ENCODE measurements at places on chromosomes 5 and 9.

- DNase-seq, result no peak
Measured at GRCh38 chr9:12859704-12860251, 85.0 kb downstream of the LURAP1L start.

GRCh38 chr9:115625251-115625650 is 507.3 kb upstream of the TNC start:
- DNase-seq, result no peak

- DNase-seq, result peak; percentile 63
Measured at GRCh38 chr9:29691758-29692407, 2118.6 kb upstream of the C9orf72 start.

DNA sequence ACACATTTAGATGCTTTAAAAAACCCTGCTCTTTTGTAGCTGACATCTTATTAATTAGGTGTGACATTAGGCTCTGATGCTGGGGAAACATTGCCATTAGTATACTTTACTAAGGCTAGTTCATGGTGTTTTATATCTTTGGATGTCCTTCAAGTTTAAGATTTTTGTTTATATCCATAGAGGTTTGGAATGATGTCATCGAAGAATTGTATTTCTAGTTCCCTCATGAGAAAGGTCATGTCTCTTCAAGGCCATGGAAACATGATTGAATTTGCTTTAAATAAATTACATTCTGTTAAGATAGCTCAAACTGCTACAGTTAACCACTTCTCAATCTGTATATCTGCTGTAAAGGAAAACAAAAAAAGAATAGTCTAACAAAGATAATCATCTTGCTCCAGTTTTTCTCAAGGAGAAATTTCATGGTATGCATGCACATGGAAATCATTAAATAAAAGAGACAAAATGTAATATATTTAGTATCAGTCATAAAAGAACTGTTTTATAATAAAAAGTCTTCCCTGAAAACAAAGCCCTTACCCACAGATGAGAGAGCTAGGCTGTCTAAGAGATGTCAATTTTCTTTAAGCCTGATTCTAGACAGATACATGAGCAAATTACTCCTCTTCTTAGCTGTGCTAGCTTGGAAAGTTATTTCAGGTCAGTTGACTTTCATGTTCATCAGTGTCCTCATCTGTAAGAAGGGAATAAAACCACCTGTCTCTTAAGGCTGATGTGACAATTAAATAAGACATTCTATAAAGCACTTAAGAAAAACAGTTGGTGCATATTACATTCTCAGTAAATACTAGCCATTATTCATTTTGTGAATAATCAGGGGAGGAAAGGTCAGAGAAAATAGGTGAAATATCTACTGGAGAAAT is 25.0 kb upstream of the STARD4 start:
- DNase-seq, result no peak

DNA sequence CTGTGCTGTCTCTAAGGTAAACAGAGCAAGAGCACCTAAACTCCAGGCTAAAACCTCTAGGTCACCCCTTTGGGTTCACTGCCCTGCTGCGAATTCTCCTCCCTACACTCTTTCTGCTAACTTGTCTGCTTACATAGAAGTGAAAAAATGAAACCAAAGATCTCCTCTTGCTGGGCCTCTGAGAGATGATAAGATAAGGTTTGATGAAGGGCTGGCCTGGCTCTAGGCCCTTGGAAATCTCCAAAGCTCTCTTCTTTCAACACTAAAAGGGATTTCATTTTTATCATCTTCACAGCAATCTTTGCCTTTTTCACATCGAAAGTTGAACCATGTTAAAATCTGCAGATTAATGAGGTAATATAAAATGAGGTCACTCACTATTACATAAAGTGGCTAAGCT is 450.8 kb upstream of the TLE4 start:
- no peak for DNase-seq

DNA sequence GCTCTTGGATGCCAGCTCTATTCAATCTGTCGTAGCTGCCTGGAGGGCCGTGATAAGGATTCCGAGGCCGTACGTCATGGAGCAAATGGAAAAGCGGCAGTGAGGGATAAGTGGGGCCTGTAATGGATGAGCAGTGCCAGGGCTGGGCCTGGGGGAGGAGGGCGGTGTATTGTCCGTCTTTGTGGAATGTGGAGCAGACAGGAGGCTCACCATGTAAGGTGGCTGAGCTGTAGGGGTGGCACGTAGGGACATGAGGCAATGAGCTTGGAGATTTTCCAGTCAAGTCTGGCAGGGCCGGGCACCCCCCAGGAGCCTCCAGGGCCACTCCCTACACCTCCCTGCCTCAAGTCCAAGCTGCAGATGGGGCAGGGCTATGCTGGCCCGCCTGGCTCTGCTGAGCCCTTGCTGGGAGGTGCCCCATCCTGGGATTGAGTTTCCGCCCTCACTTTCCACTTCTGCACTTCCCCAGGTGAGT is 29.2 kb downstream of the NCS1 start:
- no peak for DNase-seq

- DNase-seq, result no peak
Measured at GRCh38 chr9:33906769-33907168, 89.8 kb downstream of the UBE2R2 start.

DNA sequence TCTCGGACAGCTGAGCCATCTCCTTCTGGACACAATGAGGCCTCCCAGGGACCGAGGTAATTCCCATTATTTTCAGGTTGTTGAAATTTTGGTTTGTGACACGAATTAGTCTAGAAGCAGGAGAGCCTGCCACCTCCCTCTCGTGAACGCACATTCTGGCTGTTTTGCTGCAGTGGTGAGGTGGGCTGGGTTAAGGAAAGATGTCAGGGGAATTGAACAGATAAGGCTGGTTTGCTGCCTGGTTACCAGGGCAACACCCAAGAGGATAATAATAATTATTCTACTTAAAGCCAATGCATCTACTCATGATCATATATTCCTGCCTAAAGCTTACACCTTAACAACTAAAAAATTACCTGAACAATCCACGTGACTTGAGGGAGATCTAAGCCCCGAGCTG is 38.1 kb downstream of the DDX31 start:
- peak; percentile 61 for DNase-seq

DNA sequence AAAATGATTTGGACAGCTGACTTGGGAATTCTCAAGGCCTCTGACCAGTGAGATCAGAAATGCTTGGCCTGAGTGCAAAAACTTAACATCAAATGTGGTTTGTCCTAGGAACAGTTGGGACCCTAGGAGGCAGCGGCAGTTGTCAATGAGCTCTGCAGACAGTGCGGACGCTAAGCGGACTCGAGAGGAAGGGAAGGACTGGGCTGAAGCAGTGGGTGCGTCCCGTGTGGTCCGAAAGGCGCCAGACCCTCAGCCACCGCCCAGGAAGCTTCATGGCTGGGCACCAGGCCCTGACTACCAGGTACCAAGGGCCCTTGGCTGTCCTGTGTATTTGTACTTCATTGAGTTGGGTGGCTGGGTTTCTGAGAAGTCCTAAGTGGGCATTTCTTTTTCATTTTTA is 43.7 kb upstream of the POMT1 start:
- no peak for DNase-seq

- DNase-seq, result no peak
Measured at GRCh38 chr5:25707093-25707492, 1062.3 kb upstream of the CDH10 start.

- DNase-seq, result no peak
Measured at GRCh38 chr5:94992325-94992724, 292.6 kb downstream of the MCTP1 start.

DNA sequence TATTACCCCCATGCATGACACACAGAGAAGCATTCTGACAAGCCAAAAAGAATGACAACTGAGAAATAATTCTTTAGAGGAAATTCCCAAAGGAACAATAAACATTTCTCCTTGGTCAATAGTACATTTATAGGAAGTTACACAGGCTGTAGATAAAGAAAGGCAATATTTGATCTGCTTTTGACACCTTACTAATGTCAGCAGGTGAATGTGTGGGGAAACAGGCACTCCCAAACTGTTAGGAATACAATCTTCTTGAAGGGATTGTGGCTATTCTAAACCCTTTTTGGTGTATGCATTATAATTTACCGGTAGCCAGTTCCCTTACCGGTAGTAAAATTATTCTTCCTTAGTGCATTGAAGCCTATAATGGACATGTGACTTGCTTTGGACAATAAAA is 116.1 kb upstream of the FTMT start:
- DNase-seq, result no peak

- no peak for DNase-seq
Measured at GRCh38 chr9:20597862-20598261, 24.4 kb downstream of the MLLT3 start.

GRCh38 chr9:30982301-30982700 is 1402.1 kb upstream of the ACO1 start:
- no peak for DNase-seq

DNA sequence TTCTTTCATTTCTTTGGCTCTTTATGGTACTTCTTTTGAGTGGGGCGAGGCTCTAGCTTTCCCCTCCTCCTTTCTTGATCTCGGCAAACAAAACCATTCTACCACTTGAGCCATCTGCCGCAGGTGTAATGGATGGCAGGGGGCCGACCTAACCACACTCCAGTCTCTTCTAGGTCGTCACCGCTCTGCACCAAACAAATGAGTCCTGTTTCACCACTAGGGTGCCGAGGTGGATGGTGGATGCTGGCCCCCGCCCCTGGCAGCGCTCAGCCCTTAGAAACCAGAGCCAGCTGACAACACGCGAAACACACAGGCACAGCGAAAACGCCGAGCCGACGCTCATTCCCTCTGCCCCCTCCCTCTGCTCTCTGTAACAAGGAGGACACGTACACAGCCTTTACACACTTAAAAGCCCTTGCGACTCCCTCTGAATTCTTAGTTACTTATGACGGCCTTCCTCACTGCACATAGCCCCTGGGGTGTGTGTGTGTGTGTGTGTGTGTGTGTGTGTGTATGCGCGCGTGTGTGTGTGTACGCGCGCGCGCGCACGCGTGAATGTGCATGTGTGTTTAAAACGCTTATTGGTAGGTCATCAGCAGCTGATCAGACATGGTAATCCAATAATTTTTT is 199.4 kb downstream of the MEF2C start:
- DNase-seq, result peak; percentile 63

DNA sequence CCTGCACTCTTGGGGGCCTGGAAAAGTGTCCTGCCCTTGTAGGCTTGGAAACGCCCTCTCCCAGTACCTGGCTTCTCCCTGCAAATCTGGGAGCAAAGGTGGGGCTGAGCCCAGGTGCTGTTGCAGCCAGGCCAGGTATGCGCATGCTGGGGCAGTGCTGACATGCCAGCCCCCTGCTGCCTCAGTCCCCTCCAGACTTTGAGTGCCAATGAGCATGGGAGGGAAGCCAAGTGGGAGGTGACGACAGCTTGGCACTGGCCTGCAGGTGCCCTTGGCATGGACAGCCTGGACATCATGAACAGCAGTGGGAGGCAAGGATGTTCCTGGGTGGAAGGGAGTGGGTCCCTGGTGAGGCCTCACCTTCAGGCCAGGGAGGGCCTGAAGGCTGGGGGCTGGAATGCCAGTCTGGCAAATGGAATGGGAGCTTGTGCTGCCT is 1494.4 kb upstream of the NUDT12 start:
- no peak for DNase-seq

GRCh38 chr9:7606591-7606990 is 193.0 kb downstream of the DMAC1 start:
- DNase-seq, result no peak

Data from hematopoietic multipotent progenitor cell treated with erythropoietin and hydrocortisone succinate and interleukin-3 and kit ligand, for 4 days (in vitro differentiated cells).